ENCODE measurements at places on chromosomes 5 and 9.

GRCh38 chr9:124262649-124262972 is 4.9 kb downstream of the NEK6 start:
- DNase-seq: no peak

- no peak for DNase-seq
These were observed 15.2 kb downstream of the EHMT1 start for GRCh38 chr9:137634016-137634415.

GRCh38 chr9:130741024-130741305 is 47.4 kb downstream of the EXOSC2 start:
- no peak for DNase-seq

- DNase-seq: peak; percentile 63
These were observed 165.5 kb upstream of the NFIL3 start for GRCh38 chr9:91589101-91589553.

GRCh38 chr9:137295238-137295811 is 6.7 kb downstream of the NRARP start:
- peak; percentile 70 for DNase-seq

DNA sequence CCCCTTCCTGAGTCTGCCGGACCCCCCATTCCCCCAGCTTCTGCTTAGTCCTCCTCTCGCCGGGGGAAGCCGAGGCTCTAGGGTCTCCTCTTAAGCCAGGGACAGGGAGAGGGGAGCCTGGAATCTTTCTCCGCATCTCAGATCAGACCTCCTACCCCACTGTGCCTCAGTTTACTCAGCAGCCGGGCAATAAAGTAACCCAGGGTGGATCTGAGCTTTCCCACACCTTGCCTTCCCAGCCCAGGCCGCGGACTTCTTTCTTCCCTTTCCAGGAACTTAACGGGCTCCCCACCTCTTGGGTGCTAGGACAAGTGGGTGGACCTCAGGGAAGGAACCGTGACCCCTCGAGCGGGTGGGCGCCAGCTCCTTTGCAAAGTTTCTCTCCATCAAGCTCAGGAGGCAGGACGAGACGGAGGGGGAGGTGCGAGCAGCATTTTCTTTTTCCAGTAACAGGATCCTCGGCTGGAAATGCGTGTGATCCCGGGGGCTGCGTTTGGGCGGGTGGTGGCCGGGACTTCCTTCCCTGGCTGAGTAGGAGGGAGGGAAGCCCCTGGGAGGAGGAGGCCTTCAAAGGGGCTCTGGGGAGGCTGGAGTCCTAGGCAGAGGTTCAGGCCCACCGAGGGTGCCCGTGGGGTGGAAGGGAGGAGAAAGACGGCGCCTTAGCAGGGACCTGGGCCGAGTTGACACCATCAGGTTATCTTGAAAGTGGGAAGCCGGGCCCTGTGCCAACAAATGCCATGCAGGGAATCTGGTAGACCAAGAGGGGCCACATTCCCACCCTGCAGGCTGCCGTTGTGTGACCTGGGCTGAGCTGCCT is 795 bp downstream of the DAB2IP start:
- peak; percentile 56 for DNase-seq

DNA sequence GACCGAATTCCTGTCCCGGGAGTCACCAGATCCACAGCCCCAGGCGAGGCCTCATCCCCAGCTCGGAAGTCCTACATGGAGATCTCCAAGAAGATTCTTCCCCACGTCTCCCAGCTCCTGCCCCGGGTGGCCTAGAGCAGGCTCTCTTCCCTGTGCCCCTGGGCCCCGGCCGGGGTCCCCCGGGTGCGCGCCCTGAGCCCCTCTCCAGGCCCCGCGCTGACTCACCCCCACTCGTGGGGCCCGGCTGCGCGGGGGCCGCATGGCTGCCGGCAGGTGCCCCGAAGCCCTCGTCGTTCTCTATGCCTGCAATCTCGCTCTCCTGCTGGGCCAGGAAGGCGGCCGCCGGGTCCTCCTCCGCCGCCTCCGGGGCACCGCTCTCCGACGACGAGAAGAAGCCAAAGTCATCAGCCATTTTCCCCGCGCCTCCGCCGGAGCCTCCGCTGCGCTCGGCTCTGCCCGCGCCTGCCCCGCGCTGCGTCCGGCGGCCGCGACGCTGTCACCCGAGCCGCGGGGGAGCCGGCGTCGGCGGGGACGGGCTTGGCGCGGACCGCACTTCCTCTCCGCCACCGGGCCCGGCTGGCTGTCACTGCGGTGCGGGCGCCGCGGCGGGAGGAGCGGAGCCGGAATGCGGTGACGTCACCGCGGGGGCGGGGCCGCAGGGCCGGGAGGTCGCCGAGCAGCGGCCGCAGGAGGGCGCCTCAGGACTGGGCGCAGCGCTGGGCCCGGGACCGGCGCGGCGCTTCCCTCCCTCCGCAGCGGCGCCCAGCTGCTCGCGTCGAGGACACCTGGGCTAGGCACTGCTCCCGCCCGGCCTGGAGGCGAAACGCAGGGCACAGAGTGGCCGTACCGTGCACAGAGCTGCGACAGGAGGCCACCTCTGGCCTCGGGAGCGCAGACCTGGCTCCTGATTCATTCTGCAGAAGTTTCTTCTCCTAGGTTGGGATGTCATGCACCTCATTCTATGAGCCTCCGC is at the start of gene CLTB:
TSS of gene CLTB (minus strand) at position 588 of the 973 bp plus-strand sequence. CDS start at position 412, 176 bp downstream.
- peak; percentile 95 for DNase-seq

GRCh38 chr9:25322142-25322541 is 356.1 kb downstream of the TUSC1 start:
- DNase-seq: no peak

DNA sequence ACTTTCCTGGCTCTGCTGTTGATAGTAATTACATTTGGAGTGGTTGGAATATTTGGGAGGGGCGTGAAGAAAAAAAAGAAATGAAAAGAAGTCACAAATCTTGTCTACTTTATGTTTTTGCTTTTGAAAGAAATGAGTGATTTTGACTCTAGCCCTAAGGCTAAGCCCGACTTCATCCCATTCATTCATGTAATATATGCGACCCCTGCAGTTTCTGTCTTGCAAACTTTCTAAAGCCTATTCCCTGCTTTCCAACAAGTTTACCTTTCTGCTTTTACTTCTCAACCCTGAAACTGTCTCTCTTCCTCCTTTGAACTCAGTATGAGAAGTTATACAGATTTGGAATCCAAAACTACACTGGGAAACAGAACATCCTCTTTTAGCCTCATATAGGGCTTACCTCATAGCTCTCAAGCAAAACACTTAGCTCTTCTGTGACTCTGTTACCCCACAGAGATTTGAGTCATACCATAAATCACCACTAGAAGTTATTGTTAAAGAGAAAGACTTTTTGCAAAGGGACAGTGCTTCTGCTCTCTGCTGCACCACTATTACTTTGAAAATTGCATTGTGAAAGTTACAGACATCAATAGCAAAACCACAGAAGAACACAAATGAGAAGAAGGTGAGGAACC is 1.6 kb downstream of the CFAP95 start:
- peak; percentile 43 for DNase-seq

GRCh38 chr5:64570395-64570996 is 64.7 kb downstream of the RGS7BP start:
- DNase-seq: no peak

GRCh38 chr5:140338336-140338735 is 8.1 kb downstream of the HBEGF start:
- DNase-seq: no peak

GRCh38 chr9:135550344-135550918 is 4.5 kb downstream of the OBP2A start:
- no peak for DNase-seq

DNA sequence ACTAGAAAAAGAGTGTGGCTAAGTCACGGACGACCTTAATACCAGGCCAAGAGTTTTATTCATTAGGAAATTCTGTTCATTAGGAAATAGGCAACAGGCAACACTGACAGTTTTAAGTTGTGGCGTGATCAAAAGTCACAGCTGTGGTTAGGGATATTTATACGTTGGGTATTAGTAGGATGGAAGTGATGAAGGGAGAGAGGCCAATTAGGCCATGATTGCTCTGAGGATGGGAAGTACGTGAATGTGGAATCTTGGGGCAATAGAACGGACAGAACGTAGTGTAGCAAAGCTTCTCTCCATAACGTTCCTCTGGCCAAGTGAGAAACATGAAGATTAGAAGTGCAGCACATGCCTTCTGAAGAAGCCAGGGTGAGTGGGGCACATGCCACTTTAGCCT is 290.1 kb upstream of the ZNF608 start:
- no peak for DNase-seq

DNA sequence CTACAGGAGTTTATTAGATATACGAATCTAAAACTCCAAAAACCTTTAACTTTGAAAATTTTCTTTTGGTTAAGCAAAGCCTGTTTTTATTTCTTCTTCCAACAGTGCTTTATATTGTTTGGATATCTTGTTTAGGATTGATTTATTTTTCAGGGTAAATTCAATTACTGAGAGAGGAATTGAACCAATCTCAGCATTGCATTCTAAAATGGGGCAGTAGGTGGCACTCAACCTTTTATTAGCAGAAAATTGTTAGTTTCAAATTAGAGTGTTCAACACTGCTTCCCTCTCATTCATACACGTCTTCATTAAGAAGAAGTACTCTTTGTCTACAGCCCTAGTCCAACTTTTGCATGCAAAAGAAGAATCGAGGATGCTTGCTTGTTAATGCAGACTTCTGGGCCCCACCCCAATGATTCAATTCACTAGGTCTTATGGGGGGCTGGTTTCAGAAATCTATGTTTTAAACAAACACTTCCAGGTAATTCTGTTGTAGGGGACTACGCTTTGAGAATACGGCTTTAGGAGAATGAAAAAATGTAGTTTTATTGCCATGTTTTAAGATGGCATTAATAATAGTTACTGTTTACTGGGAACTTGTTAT is 26.6 kb downstream of the MRPL22 start:
- no peak for DNase-seq

GRCh38 chr9:14846871-14847311 is 63.3 kb downstream of the FREM1 start:
- peak; percentile 41 for DNase-seq

DNA sequence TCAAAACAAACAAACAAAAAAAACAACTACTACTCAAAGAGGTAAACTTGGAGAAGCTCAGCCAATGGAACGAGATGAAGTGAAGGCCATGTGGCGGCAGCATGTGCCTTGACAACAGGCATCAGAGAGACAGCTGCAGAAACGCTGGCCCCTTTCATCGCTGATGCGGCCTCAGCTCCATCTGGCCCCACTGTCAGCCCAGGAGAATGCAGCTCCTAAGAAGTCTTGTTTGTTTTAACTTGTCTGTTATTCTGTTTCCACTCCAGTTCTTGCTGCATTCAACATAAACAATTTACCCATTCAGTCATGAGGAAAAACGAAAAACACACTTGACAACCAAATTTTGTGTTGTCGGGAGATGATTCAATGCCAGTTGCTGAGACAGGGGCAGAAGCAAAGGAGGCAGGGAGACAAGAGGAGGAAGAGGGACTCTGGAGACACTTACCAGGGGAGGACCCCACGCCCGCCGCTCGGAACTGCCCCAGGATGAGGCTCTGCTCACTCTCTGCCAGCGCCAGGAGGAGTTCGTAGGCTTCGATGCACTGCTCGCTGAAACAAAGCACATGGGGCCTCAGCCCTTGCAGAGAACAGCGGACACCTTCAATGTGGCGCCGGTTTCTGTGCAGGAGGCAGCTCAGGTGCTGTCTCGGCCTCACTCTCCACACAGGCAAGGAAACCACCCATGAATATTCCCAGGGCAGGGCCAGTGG is 91.2 kb downstream of the DCP2 start:
- no peak for DNase-seq

DNA sequence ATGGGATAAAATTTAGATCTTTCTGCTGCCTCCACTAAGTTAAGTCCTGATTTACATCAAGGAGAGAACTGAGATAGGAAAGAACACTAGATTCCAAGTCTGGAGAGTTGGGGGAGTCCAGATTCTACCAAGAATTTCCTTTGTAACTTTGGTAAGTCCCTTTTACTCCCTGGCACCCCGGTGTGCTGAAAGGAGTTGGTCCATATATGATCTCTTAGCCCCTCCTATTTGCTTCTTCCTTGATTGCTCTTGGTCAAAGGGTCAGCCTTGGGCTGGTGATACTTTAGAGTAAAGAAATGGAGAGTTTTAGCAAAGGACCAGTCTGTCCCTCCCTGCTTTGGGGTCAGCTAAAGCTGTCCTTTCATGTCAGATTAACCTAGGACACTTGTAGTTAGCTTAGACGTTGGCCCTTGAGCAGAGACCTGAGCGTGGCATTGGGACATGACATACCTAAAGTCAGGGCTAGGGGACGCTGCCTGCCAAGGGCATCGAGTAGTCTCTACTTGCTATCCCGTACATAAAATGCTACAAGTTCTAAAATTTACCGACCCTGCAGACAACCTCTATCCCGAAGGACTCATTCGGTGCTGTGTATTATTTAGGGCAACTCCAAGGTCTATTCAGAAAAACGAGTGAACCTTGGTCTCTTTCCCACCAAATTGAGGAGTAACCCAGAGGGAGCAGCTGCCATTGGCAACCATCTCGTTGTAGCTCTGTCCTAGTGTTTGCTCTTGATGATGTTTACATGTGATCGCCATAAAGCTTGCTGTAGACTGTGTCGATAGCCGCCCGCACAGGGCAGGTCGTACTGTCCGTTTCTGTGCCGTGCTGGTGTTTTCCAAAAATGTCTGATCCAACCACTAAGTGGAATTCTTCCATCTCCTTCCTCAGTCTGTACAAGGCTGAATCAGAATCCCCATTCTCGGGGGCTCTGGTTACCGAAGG is 94.4 kb downstream of the PDE6A start:
- no peak for DNase-seq

GRCh38 chr9:127452691-127453090 is 1.4 kb downstream of the LRSAM1 start:
- DNase-seq: peak; percentile 46

DNA sequence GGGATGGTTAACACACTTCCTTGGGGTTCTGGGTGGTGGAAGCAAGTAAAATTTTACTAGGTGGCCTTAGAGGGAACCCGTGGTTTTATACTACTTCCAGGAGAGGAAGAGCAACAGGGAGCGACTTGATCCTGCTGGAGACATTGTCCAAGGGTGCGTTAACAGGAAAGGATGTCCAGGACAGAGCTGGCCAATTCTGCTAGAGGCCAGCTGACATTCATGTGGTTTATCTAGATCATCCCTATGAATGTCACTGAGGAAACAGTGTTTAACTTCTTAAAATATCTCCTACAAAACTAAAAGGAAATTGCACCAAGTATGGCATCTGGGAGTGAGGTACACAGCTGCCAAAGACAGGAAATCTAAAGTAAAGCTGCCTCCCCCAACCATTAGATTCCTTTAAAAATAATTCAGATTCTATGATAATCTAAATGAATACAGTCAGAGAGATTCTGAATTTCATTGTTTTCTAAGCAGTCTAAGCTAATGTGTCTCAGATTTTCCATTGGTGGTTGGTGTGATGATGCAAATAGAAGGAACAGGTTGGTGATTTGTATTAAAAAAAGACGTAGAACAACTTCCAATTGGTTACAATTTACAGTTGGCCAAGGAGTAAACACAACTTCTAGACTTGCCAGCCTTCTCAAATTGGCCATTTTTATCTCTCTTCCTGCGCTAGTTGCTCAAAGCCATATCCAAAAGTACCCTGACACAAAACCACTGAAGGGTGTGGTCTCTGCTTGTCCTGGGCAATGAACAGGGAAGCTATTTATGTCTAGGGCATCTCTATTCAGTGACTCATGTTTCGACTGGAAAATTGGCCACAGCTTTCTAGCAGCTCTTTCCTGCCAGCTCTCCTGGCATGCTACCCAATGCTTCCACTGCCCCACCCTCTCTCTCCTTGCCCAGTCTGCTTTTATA is 574.7 kb upstream of the MEF2C start:
- peak; percentile 83 for DNase-seq
